ENCODE measurements at places on chromosomes 7 and 10. TPM values are rescaled to one million over a fixed set of nuclear protein-coding genes. Genes with fewer than 3 reads are reported as not detected.

The MYL10 gene
- total RNA-seq = not detected

The PDAP1 gene
- total RNA-seq = 23.5 TPM

The AKR1C8 gene
- total RNA-seq = not detected

The PNLIPRP2 gene
- total RNA-seq = not detected

The GRID2IP gene
- total RNA-seq = 1.3 TPM

The INHBA gene
- total RNA-seq = 21.0 TPM

The TLX1 gene
- total RNA-seq = not detected

The OLAH gene
- not detected for total RNA-seq

The PPRC1 gene
- 21.6 TPM for total RNA-seq

The ASAH2B gene
- total RNA-seq = 12.2 TPM

The GRM3 gene
- total RNA-seq = 133 TPM

The AMPH gene
- 36.9 TPM for total RNA-seq

The TCERG1L gene
- total RNA-seq = 1.3 TPM

The ADGRA1 gene
- 5.3 TPM for total RNA-seq

The PSAP gene
- total RNA-seq = 426 TPM
